Stimulated activated CD8-positive, alpha-beta memory T cell treated with anti-CD3 and anti-CD28 coated beads, Interleukin-2, amount 100 ng/mL, for 1 hour (primary cell): ENCODE measurements at places on chromosomes 7 and 10.

GRCh38 chr10:100146875-100147650, 38.8 kb downstream of the ERLIN1 start:
- no peak for DNase-seq

DNA sequence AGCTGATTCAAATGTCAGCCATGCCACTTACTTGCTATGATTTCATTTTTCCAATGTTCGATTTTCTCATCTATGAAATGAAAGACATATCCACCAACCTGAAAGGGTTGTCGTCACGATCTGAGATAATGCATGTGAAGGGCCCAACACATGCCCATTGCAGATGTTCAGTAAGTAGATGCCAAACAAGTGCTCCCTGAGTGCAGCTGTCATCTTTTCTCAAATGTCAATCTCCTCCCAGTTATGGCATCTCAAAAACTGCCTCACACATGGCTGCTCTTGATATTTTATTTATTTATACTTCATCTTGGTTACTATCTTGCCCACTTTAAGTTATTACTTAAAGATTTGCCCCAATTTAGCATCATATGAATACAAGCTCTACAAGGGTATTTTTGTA, 16.8 kb downstream of the CPEB3 start:
- DNase-seq, result no peak

- no peak for DNase-seq
These were observed 105.3 kb downstream of the ARHGAP21 start for GRCh38 chr10:24618401-24618800.

DNA sequence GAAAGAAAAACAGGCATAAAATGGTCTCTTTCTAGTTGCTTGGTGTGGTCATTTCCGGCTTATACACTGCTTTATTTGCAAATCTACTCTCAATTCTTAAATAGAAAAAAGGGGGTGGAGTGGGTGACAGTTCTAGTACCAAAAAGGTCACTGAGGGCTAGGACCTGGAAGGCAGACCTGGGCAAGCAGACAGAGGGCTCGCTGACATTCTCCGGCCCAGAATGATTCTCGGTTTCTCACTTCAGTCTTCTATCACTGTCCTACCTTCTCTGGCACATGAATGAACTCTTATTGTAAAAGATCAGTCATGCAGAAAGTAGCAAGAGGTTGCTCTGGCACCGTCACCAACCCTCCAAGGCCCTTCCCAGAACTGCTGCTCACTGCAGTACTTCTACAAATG, 54.0 kb downstream of the MALSU1 start:
- DNase-seq, result no peak

DNA sequence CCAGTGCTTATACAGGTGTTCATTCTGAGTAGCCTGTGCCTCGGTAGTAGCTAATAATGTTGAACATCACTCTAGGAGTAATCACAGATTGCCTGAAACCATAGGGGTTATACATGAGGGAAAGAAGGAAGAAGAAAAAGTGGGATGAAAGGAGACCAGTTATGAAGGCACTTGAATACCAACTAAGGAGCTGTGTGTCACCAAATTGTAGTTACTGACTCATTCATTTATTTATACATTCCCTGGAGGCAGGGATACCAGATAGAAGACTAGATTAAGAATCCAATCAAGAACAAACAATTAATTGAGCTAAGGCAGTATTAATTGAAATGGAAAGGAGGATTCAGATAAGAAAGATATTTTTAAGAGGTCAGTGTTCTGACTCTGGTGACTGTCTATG, 129.6 kb upstream of the PRPS1L1 start:
- DNase-seq, result no peak

- DNase-seq, result no peak
These were observed 317.2 kb upstream of the PODXL start for GRCh38 chr7:131873581-131873980.

GRCh38 chr7:11208883-11209465, 235.3 kb downstream of the PHF14 start:
- DNase-seq, result no peak
